Hepatocyte (in vitro differentiated cells): ENCODE measurements at places on chromosomes 6 and 20.
A peak's percentile ranks its signal among the peaks of the same experiment; 100 is the strongest.

GRCh38 chr20:62224113-62224855, 4.2 kb upstream of the HRH3 start:
- no peak for DNase-seq

- DNase-seq = no peak
Measured at GRCh38 chr20:58751979-58752378, 59.4 kb downstream of the NPEPL1 start.

DNA sequence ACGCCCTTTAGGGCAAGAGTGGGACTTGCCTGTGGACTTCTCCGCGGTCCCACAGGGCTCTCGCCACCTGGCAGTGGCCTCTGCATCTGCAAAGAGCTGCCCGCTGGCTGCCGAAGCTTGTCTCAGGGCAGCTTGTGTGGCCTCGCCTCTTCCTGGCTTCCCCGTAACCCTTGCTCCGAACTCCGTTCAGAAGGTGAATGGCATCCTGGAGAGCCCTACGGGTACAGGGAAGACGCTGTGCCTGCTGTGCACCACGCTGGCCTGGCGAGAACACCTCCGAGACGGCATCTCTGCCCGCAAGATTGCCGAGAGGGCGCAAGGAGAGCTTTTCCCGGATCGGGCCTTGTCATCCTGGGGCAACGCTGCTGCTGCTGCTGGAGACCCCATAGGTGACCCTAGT, 3.0 kb downstream of the RTEL1 start:
- no peak for DNase-seq

DNA sequence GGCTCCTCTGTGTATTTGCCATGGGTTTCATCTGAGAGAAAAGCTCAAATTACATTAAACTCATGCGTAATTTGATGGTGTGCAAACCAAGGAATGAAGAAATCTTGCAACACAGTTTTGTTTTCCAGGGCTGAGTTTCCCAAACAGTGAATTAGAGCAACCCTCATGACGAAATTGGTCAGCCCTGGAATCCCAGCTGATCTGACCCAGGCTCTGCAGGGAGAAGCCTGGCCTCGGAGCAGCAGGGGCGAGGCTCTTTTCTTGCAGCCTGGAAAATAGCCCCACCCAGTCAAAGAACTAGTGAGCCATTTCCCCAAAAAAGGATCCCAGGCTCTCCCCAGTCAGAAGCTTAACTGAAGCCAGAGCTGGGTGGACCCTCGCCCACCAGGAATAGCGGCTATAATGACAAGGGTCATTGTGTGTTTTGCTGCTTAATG, 107.3 kb upstream of the SNX9 start:
- peak; percentile 70 for DNase-seq

DNA sequence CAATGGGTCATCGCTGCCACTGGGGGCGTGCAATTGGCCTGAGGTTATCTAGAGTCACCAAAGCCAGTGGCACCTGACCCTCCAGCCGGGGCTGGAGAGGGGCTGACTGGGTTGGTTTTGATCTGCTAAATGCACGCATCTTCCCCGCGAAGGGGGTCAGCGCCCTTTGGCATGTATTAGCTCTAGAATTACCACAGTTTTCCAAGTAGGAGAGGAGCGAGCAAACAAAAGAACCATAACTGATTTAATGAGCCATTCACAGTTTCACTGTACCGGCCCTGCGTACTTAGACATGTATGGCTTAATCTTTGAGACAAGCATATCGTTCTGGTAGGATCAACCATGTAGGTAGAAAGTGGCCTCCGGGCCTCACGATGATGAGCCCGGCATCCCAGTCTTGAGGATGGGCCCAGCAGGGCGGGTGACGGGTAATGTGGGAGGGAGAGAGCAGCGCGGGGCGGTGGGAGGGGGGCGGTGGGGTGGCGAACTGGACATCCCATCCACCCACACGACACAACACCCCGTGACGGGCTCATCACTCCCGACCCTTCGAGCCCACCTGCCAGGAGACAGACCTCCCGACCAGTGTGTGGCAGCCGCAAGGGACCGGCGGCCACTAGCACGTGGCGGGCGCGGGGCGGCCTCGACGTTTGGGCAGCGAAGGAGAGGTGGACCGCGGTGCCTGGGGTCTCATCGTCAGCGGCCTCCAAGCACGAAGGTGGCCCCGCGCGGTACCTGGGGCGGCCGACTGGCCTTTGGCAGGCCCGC, 1957.5 kb upstream of the DEFB115 start:
- DNase-seq = no peak

DNA sequence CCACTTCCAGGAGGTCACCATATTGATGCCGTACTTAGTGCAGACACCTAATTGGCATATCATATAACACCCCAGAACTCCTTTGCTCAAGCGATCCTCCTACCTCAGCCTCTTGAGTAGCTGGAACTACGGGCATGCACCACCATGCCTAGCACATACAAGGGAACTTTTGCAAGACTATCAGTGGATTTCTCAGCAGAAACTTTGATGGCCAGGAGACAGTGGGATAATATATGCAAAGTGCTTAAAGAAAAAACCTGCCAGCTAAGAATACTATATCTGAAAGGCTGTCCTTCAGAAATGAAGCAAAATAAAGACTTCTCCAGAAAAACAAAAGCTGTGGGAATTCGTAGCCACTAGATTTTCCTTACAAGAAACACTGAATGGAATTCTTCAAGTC, 387.1 kb downstream of the DHX35 start:
- DNase-seq = no peak

GRCh38 chr20:54726687-54727300, 251.4 kb downstream of the DOK5 start:
- no peak for DNase-seq

DNA sequence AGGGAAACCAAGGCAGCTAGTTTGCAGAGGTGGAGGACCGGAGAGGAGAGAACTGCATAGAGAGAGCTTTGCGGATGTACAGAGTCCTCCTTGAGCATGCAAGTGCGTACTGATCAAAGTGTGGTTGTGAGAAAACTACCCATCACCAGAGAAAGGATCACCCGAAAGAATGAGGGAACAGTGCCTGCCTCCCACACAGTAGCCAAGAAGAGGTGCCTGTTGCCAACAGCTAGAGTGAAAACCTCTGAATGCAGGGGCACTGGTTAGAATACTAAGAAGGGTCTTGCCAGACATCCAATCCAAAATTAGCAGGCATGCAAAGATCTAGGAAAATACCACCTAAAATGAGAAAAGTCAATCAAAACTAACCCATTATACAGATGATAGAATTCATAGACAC, 166.6 kb upstream of the AKAP12 start:
- DNase-seq = no peak

GRCh38 chr6:135826236-135826804, 25.2 kb upstream of the PDE7B start:
- DNase-seq = no peak

DNA sequence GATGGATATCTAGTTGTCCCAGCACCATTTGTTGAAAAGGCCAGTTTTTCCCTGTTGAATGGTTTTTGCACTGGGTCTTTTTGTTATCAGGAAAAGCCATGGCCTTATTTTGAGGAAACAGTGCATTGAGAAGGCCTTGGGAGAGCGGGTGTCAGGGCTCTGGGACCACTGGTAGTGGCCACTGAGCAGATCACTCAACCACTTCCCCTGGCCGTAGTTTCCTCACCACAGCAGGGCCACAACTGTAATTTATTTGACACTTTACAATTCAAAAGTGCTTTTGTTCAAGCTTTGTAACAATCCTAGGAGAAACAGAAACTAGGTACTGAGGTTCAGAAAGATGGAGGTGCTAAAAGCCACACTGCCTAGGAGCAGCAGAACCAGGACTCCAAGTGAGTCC, 281.8 kb downstream of the GMDS start:
- DNase-seq = no peak
